ENCODE measurements at places on chromosomes 6 and 20.

- peak; percentile 66 for DNase-seq
Measured at GRCh38 chr6:30720738-30721197, 616 bp downstream of the TUBB start.

DNA sequence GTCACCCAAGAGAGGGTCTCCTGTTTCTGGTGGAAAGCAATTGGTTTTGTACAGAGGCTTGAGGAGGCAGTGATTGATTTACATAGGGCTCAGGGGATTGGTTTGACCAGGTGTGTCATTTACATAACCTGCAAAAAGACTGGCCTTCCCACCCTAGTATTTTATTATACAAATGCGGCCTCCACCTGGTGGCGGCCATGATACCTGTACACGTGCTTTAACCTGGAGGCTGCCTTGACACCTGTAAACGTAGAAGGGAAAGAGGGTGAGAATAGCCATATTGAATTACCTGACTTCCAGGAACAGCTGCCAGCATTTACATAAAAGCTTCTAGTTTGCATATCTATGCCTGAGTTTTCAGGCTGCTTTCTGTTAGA is 48.7 kb downstream of the HLA-DPB1 start:
- no peak for DNase-seq

GRCh38 chr20:16982091-16982726 is 234.1 kb downstream of the OTOR start:
- DNase-seq: no peak

DNA sequence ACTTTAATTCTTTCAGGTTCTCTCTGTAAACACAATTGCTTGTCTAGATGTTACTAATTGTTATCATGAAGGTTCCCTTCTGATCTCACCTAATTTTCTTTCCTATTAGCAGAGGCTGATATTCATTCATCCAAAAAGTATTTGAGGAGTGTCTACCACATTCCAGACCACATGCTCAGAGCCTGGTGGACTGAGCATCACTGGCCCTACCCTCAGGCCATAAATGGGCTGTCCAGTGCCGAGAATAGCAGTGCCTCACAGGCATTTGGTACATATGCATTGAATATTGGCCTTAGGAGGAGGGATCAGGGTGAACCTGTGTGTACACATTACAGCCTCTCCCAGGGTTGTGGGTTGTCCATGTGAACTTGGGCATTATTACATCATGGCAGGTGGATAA is 40.4 kb upstream of the PRELID3B start:
- DNase-seq: no peak

DNA sequence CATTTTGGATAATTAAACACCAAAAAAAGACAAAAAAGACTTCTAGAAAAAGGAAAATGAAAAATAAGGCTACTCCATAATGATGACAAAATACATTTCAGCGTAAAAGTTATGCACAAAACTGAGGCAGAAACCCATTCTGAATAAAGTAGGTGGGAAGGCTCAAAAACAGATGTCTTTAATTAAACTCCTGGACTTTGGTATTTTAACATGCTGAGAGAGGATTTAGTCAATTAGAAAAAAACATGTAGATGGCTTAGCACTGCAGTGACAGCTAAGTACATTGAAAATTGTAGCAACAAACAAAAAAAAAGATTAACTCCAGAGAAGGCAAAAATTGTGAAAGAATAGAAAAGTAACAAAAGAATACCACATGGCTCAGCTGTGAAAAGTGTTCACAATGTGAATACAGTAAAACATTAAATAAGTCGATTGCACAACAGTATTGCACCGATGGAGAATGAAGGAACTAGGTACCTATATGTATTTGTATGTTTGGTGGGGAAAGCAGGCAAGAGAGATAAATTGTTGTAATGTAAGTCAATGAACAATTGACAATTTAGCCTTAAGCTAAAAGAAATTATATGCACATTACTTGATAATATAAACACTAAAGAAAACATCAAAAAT is 59.5 kb downstream of the TBC1D32 start:
- no peak for DNase-seq

DNA sequence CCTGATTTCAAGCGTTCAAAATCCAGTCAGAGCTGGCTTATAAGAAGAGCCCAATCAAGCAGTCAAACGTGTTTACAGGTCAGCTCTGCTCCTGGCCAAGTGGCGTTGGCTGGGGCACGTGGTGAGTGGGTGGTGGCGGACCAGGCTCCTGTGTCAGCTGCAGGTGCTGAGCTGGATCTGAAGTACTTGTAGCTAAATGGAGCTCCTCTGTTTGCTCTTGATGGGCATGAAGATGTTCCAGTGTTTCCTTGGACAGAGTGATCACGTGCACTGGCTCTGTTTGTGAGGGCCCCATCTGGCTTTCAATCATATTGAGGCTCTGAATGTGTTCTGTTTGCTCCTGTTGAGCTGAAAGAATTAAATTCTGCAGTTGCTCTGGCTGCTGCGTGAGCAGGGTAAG is 10.2 kb upstream of the MICAL1 start:
- DNase-seq: no peak

Measured in inflammatory macrophage treated with lipopolysaccharide for 4 hours (primary cell).